NCI-H2107 (cell line): ENCODE measurements at places on chromosomes 6 and 20.

DNA sequence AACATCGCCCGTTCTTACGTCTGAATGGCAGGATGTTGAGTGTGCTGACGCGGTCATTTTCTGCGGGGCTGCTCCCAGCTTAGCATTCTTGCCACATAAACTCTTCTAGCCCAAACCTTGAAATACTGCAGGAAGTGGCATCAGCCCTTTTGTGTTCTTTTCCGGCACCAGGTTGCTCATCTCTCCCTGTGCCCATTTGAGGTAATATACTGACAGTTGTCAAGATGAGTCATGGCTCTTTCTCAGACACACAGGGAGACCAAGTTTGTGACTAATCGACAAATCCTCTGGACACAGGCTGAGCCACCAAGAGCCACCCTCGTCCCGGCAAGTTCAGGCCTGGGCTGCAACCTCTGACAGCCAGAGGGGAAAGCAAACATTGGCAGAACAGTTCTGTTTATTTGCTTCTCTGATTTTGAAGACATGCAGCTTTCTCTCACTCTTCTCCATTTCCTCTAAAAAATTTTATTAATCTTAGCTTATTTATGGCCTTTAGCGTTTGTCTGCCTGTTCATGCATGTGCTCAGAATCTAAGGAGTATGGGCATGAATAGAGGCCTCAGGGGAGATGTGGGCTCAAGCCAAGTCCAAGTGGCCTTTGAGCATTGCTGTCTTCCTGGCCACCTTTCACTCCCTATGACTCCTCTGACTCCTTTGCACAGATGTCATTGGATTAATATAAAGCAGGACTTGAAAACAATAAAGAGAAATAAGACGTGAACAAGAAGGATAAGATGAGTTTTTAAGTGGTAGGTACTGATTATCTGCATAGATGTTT, 328.2 kb upstream of the JAG1 start:
- no peak for DNase-seq

DNA sequence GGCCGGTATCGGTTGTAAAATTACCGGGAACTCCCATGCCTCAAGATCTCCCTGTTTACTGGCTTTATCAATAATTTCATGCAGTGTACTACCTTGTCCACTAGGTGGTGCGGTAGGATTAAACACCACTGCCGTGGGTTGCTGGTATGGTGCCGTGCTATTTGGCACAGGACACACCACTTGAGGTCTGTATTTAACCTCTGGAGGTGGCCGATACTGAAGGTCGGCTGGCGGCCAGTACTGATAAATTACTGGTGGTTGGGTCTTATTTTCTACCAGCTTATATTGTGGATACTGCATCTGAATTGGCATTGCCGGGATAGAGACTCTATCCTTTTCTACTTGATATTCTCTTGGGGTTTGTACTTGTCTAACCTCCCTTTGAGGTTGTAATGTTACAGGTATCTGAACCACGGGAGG, 14.3 kb upstream of the PTCRA start:
- DNase-seq: peak; percentile 53

DNA sequence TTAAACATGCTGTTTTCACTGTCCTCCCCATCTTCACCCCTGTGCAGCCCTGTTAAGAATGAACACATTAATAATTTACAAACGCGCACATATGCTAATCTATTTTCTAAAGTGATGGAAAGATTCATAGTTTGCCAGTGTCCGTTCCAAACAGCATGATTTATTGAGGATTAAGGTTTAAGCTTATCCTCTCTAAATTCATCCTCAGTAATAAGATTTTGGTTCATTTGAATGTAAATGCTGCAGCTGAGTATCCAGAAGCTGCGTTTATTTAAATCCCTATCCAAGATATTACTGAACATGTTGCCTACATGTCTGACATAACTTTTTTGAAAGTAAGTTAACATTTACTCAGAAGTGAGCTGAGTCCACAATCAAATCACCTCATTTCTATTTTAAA, 42.8 kb upstream of the FAM135A start:
- no peak for DNase-seq

GRCh38 chr6:73515204-73515655, 5.6 kb downstream of the EEF1A1 start:
- DNase-seq: no peak

- DNase-seq: no peak
These were observed 131.6 kb downstream of the RFX6 start for GRCh38 chr6:117008618-117009017.

DNA sequence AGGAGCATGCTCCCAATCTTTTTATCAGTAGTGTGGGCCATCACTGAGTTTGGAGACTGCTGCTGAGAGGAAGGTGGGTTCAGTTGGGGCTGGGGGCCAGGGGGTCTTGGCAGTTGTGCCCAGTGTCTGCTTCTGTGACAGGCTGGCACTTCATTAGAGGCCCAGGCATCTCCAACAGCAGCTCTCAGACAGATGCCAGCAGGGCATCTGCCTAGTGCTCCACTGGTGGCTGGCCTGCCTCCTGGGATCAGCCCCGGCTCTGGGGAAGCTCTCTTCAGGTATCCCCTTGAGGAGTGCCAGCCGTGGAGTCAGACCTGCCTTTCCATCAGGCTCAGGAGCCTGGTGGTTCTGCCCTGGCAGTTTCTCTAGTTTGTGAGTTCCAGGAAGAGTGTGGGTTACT, 77.3 kb downstream of the DTD1 start:
- no peak for DNase-seq

GRCh38 chr20:16349523-16350260, 223.6 kb downstream of the KIF16B start:
- DNase-seq: no peak

DNA sequence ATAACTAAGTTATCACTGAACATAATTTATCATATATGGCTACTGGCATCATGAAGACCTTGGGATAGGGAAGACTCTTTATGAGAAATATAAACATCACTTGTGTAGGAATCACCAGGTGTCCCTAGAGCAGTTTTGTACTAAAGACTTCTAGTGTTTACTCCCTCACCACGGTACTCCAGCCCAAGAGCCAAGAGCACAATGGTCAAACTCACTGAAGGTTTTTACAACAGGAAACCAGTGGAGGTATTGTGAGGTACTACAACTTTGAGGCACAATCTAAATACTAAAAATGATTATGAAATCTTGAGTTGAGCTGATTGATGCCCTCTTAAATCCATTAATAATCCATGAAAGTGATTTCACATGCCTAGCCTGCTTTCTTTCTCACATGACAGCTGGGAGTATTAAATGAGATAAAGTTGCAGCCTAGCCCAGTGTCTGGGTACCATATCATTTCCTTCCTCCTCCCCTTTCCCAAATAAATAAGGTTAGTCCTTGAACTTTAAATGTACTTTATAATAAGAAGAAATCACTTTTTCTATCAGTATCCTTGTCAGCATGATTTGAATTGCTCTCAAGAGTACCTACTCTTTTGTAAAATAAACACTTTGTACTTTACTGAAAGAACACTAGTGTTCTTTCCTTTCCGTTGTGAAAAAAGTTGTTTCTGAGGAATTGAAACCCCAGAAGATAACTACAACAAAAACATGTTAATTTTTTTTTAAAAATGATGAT, 26.5 kb downstream of the GLO1 start:
- DNase-seq: no peak

GRCh38 chr6:100459592-100460184, 5.0 kb downstream of the SIM1 start:
- DNase-seq: no peak

DNA sequence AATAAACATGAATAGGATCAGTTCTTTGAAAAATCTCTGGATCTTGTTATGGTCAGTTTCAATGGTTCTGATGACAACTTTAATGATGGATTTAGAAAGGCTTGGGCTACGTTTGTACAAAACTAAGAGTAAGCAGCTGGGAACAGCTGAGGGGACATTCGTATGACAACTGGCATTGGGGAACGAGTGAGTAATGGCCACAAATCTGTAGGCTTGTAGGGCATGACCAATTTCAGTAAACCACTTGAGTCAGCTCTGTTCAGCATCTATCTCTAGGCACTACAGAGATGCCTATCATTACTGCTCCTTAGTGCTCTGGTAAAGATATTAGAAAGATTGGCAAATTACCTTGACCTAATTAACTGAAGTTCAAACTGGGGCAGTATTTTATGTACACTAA, 1375.6 kb downstream of the EPHA7 start:
- DNase-seq: no peak

- no peak for DNase-seq
These were observed 8.1 kb downstream of the ZNF311 start for GRCh38 chr6:28996844-28997510.

DNA sequence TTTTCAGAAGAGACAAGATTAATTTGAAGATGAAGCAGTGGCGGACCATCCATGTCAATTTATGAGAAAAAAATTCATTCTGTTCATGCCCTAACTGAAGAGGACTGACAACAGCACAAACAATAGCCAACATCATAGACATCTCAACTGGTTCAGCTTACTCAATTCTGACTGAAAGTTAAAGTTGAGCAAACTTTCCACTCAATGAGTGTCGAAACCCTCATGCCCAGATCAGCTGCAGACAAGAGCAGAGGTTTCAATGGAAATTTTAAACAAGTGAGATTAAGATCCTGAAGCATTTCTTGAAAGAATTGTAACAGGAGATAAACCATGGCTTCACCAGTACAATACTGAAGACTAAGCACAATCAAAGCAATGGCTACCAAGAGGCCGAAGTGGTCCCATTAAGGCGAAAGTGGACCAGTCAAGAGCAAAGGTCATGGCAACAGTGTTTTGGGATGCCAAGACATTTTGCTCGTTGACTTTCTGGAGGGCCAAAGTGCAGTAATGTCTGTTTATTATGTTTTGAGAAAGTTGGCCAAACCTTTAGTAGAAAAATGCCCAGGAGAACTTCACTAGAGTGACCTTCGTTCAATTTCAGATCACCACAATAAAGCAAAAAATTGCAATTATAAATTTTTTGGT, 6.1 kb upstream of the SFT2D1 start:
- no peak for DNase-seq

DNA sequence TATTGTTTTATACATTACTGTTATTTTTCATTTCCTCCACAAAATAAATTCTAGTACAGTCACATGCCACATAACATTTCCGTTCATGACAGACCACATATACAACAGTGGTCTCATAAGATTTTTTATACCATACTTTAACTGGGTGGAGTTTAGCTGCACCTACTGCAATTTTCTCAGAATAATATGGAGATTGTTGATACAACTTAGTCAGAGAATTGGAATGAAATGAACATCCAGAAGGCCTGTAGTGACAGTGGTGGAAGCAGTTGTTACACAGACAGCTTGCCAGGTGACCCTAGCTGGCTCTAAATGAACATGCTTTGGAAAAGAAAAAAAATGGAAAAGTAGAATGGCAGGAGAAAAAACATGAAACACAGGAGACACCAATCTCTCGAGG, 183.2 kb upstream of the TCF21 start:
- DNase-seq: no peak

GRCh38 chr6:144364782-144365181, 79.6 kb downstream of the UTRN start:
- no peak for DNase-seq

- no peak for DNase-seq
These were observed 110.9 kb downstream of the GFRAL start for GRCh38 chr6:55438203-55438602.

GRCh38 chr6:133187657-133188453, 53.3 kb upstream of the EYA4 start:
- no peak for DNase-seq

GRCh38 chr6:136347847-136348246, 58.2 kb upstream of the BCLAF1 start:
- no peak for DNase-seq

DNA sequence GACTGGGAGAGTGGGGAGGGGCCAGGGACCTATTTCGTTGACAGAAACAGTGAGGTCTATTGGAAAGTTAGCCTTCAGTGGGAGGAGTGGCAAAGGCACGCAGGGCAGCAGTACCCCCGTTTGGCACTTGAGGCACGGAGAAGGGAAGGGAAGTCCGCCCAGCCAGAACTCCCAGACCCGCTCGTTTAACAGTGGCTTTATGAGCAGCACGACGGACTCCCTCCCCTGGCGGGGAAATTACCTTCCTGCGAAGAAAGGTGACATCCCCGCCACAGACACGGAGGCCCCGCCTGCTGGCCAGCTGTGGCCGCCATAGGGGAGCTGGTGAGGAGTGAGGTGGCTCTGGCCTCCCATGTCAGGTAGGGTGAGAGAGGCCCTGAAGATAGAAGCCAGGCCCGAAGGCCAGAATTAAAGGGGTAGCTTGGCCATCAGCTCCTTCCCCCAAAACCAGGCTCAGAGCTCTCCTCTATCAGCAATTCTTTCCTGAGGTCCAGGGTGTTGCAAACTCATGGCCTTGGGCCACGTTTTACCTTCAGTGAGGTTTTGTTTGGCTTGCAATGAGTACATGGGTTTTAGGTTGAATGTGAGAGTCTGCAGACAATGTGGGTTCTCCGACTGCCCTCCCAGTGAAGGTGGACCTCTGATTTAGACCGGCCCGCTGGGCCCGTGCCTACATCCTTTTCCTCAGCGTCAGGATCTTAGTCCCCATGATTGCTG, 123.7 kb downstream of the MRPL14 start:
- no peak for DNase-seq

- DNase-seq: peak; percentile 35
These were observed 70.4 kb upstream of the BLCAP start for GRCh38 chr20:37598100-37598543.

DNA sequence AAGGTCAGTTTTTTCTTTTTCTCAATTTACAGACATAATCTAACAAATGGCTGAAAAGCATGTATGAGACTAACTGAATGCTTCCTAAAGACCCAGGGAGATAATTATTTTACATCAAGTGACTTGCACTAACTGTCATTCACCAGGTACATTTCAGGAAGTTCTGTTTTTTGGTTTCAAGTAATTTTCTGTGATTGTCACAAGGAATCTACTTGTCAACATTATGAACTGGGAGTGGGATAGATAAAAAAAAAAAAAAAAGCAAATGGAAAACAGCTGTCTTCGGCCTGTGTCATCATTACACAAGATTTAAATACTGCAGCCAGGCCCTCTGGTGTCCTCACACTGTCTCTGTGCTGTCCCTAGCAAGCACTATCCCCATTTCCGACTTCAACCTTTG, 379.0 kb upstream of the HTR1E start:
- no peak for DNase-seq

DNA sequence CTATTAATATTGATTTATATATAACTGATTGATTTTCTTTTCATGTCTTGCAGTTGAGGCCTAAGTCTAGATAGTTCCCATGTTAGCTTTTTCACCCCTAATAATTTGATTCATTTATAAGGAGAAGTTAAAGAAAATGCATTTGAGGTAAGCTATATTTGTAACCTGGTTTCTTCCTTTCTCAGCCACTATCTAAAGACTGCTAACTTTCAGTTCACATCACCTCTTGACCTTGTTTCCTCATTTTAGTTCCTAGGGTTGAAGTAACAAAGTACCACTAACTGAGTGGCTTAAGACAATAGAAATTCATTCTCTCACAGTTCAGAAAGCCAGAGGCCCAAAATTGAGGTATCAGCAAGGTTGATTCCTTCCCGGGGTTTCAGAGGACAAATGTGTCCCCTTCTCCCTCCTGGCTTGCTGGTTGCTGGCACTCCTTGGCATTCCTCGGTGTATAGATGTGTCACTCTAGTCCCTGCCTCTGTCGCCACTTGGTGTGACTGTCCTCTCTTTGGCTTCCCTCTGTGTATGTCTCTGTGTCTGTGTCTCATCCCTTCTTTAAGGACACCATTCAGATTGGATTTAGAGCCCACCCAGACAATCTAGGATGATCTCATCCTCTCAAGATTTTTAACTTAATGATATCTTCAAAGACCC, 55.9 kb upstream of the C20orf144 start:
- no peak for DNase-seq
